Dermis microvascular lymphatic vessel endothelial cell (primary cell): ENCODE measurements at places on chromosomes 11 and 22.

GRCh38 chr11:92409355-92409754, 184.7 kb downstream of the FAT3 start:
- no peak for DNase-seq

DNA sequence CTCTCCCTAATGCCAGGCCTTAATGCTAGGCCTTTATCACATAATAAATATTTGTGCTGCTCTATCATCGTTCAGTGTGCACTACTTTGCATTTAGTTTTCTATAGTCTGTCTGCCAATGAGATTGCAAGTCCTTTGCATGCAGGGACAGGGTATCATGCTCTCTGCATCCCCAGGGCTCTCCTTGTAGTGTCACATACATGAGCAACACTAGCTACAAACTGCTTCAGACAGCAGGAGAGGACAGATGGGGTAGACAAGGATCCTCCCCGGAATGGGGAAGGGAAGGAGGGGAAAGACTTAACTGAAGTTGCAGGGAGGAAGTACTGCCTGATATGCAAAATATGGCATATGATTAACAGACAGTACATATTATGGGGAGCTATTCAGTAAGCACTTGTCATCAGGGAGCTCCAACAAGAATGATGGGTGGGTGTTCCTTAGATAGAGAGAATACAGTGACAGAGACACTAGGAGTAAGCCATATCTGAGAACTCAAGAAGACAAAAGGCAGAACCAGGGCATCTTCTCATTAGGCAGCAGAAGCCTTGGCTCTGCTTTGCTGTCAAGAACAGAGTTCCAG, 42.8 kb downstream of the ZNF202 start:
- DNase-seq, result no peak

DNA sequence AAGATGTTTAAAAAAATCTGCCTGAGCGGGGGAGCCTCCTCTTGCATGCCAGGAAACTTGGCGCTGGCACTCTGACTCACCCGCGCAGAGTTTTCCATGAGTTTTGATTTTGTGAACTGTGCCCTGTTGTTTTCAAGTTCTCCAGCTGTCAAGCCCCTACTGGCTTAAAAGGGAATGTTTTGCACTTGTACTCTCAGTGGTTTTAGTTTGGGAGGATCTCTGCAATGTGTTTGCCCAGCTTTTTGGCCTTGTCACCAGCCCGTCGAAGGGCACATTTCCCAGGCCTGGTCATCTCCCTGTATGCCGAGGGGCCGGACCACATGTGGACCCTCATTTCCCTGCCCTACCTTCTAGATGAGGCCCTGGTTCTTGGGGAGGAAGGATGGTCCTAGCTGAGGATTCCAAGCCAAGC, 12.2 kb downstream of the MRGPRF start:
- DNase-seq, result peak; percentile 93

GRCh38 chr11:65541093-65541982, 16.5 kb downstream of the SCYL1 start:
- no peak for DNase-seq

GRCh38 chr22:20584029-20584871, 76.8 kb downstream of the MED15 start:
- no peak for DNase-seq

DNA sequence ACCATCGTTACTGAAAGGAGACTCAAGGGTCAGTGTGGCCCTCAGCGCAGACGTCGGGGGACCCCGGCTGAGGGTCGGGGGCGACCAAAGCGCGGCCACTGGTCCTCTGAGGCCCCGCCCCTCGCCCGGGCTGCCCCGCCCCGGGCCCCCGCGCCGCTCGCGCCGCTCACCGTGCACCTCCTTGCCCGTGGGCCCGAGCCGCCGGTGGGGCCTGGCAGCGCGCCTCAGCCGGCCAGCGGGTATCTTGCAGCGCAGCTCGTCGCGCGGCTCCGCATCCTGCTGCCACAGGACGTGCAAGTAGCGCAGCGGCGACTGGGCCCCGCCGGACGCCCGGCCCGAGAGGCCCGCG, 419 bp downstream of the ANKRD54 start:
- DNase-seq, result no peak

GRCh38 chr22:43698403-43698802, 113.7 kb downstream of the EFCAB6 start:
- no peak for DNase-seq

DNA sequence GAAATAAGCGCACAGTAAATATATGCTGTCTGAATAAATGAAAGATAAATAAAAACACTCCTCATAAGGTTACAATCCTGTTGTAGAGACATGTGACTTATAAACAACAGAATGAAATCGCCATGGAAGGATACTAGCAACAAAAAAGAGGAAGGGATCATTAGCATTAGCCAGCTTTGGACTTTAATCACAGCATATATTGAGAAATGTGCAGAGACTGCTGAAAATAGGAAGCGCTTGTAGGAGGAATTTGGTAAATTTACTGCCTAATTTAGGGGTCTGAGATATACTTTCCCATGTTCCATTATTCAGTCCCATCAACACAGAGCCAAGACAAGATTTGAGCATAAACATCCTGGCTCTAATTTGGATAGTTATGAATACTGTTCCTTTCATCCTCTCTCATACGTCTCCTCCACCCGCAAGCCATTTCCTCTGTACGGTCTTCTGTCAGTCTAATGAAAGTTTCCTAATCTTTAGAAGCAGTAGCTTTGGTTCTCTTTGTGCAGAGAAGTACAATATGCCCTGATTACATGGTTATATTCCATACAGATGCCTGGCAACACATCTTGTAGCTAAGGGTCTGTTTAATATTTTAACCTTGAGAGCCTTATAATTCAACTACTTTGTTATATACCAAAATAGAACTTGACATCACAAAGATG, 37.1 kb upstream of the AKIP1 start:
- DNase-seq, result no peak

GRCh38 chr11:16292167-16292859, 64.0 kb downstream of the SOX6 start:
- no peak for DNase-seq

DNA sequence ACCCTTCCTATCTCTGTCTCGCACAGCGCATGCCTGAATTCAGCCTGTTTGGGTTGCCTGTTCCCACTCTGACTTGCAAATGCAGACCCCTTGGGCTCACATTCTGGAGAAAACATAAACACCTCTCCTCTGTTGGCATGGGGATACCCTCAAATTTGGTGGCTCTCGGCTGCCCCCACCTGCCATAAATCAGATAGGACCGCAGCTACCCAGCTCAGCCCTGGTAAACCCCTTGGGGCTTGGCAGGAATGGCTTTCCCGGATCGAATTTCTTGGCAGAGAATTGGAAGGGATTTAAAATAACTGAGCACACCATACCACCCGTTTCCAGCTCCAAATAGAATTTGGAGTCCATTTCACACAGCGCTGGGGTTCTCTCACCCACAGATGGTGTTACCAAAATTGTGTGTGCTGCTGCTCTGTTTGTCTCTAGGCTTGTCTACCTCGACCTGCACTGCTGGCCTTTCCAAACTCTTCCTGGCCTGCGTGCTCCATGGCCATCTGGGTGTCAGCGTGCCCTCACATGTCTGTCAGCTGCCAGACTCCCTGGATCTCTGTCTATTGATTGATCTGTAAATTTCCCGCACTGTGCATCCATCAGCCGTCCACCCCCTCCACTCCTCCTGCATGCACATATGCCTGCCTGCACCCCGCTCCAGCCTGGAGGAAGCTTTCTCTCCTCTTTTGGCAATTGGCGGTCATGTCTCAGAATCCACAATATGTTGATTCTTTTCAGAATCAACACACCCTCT, 134.0 kb downstream of the NTM start:
- no peak for DNase-seq

DNA sequence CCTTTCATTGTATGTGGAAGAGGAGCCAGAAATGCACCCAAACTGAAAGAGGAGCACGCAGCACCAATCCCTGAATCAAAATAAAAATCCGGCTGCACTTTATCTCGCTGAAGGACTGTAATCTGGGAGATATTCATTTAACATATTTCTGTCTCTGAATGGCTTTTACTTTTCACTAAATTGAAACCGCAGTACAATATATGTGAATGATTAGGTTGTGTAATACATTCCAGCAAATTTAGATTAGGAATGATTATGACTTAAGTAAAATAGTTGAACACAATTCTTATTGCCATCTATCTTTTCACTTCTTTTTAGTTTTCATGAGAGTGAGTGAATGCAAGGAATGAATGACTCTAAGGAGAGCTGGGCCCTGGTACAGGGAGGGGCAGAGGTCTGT, 232.1 kb downstream of the ST3GAL4 start:
- no peak for DNase-seq
